CD4-positive, alpha-beta T cell (primary cell): ENCODE measurements at places on chromosomes 6 and 20. TPM values are rescaled to one million over a fixed set of nuclear protein-coding genes. Genes with fewer than 3 reads are reported as not detected.

DNA sequence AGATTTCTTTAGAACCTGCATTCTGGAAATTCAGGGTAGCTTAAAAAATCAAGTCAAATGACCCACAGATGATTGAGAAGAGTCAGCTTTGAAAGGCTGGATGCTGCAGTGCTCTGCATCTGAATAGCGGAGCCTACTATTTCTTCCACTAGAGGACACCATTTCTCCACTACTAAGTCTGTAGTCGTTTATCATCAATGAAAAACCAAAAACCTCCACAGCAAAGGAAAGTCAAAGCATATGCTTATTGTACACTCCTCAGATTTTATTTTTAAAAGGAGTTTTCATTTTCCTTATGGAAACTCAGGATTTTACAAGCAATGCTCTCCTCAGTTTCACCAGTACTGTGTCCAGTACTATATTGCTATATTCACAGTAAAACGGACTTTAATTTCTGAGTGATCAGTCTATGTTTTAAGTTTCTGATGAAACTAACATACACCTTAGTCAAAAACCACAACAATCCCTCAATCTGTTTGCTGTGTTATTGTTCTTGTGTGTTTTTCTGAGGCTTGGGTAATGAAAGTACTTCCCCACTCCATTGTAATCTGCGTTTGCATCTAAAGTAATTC, 50.5 kb upstream of the ENPP5 start:
- H3K27me3 ChIP-seq = no peaks in the 10 kb centered on the region
- H3K36me3 ChIP-seq = no peaks in the 10 kb centered on the region
- no peak overlapping the region for H3K4me3 ChIP-seq
- no peak for DNase-seq
- no peak overlapping the region for H3K27ac ChIP-seq

DNA sequence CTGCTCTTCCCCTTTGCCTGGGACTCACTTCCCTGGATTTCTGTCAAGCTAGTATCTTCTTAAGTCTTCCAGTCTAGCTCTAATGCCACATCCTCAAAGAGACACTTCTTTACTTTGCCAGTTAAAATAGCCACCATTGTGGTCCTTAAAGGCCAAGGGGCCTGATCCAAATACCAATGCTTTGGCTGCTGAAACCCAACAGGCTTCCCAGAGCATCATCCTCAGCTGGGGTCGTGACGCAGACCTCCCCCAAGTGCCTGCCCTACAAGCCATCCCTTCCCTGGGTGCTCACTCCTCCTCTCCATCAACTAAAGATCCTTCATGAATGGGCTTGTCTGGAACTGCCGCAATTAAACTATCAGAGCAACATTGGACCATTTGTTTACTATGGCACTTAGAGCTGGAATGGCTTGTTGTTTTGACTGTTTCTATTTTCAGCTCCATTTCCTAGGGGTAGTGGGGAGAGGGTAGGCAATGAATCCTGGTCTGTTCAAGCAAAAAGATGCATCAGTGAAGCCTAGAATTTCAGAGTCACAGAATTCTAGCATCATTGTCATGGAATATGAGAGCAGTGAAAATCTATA, 79.6 kb upstream of the SIRPA start:
- H3K36me3 ChIP-seq = no peaks in the 10 kb centered on the region
- peaks cover 24% of the 10 kb centered on the region for H3K4me1 ChIP-seq
- no peak overlapping the region for H3K4me3 ChIP-seq
- H3K27me3 ChIP-seq = peaks cover 30% of the 10 kb centered on the region
- no peak overlapping the region for H3K27ac ChIP-seq

DNA sequence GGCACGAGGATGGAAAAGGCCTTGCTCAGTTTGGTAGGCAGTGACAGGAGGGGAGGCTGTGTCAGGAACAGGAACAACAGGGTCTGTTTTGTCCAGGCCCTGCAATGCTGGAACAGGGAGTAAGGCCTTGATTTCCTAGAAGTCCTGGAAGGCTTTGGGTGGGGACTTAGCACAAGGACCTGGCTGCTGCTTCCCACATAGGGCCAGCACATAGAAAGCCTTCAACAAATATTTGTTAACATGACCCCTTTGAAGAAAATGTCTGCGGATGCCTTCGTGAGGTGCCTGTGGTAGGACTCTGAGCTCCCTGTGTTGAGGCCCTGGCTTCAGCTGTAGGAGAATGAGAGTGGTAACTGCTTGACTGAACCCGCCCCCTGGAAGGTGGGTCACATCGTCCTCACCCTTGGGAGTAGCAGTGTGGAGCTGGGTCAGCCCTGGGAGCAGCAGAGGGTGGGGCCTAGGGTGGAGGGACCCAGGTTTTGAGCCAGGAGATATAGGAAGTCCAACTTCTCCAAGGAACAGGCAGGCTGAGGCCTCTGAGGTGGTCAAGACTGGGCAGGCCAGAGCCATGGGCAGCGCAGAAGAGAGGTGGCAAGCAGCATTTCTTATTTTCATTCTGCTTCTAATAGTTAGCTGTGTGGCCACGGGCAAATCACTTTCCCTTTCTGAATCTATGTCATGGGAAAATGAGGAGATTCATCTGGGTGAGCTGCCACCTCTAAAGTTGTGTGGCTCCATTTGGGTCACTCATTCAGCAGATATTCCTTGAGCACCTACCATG, 50.0 kb downstream of the CNBD2 start:
- no peak overlapping the region for H3K27ac ChIP-seq
- no peaks in the 10 kb centered on the region for H3K4me1 ChIP-seq
- H3K36me3 ChIP-seq = no peaks in the 10 kb centered on the region

- no peak overlapping the region for H3K4me3 ChIP-seq
- H3K4me1 ChIP-seq = no peaks in the 10 kb centered on the region
- no peak overlapping the region for H3K27ac ChIP-seq
- peaks cover 4% of the 10 kb centered on the region for H3K27me3 ChIP-seq
- no peak for DNase-seq
These were observed 23.3 kb upstream of the OSTM1 start for GRCh38 chr6:108097882-108098281.

GRCh38 chr20:55200317-55200716, 724.9 kb downstream of the DOK5 start:
- no peak overlapping the region for H3K27ac ChIP-seq
- no peaks in the 10 kb centered on the region for H3K4me1 ChIP-seq
- no peak overlapping the region for H3K4me3 ChIP-seq

The GHRH gene
- total RNA-seq = not detected

The NKX2-2 gene
- not detected for total RNA-seq

The BPIFB1 gene
- total RNA-seq = not detected
